ENCODE measurements at places on chromosomes 5 and 9.

GRCh38 chr9:113990570-113990907, 87.6 kb downstream of the AMBP start:
- no peak for DNase-seq

DNA sequence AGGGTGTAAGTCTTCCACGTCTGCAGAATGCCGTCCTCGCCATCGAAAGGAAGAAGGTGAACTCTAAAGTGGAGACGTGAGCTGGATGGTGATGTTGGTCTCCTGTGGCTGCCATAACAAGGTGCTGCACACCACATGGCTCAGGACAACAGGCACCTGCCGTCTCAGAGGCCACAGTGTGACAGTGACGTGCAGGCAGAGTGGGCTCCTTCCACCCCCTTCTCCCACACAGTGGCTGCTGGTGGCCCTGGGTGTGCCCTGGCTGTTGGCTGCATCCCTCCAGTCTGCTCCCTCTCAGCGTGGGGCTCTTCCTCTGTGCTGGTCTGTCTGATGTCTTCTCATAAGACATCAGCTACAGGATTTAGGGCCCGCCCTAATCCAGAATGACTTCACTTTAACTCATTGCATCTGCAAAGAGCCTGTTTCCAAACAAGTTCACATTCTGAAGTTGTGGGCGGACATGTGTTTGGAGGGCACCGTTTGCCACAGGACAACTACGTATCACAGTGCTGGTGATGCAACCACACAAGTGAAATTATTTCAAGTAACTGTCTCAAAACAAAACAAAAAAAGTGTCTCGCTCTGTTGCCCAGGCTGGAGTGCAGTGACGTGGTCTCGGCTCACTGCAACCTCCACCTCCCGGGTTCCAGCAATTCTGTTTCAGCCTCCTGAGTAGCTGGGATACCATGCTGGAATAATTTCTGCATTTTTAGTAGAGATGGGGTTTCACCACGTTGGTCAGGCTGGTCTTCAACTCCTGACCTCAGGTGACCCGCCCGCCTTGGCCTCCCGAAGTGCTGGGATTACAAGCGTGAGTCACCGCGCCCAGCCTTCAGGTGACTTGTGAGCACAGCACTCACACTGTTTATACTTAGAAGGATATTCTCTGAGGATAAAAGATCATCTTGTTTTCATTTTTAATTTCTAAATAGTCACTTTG, 31.2 kb upstream of the CLPTM1L start:
- DNase-seq, result no peak

DNA sequence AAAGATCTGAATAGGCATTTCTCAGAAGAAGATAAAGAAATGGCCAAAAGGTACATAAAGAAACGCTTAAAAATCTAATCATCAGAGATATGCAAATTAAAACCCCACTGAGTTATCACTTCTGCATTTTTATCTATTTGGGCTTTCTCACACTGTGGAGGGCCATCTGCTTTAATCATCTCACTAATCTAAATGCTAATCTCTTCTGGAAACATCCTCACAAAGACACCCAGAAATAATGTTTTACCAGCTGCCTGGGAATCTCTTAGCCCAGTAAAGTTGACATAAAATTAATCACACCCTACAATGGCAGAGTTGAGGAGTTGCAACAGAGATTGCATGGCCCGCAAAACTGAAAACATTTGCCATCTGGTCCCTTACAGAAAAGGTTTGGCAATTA, 407.9 kb upstream of the CYLC2 start:
- no peak for DNase-seq

DNA sequence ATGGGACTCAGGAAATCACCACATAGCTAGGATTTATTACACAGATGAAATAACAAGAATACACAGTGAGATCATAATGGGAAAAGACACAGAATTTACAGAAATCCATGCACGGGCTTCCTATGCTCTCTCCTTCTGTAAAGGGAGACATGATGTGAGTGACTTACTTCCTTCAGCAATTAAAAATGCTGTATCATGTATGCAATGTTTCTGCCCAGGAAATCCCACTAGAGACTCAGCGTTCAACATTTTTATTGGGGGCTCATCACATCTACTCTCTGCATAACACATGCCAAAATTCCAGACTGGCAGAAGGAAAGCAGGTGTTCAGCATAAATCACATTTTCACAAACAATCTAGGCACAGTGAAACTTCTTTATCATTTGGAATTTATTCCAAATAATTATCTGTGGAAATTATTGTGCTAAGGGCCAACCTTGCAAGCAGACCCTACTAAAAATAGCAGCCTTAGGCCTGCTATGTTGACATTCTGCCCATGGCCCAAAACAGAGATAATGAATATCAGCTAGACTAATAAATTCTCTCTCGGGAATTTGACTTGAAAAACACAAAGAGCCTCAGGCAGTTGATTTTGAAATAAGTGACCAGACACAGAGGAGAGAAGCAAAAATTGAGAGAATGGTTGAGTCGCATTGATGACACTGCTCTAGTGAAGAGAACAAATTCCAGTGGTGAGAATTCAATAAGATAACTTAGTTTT, 31.4 kb upstream of the SELENOP start:
- DNase-seq, result no peak

- DNase-seq, result no peak
Measured at GRCh38 chr9:38699337-38699736, 20.6 kb downstream of the FAM240B start.

GRCh38 chr9:107809871-107810460, 320.4 kb upstream of the KLF4 start:
- DNase-seq, result no peak

GRCh38 chr9:100761276-100761802, 183.5 kb downstream of the CAVIN4 start:
- DNase-seq, result no peak

DNA sequence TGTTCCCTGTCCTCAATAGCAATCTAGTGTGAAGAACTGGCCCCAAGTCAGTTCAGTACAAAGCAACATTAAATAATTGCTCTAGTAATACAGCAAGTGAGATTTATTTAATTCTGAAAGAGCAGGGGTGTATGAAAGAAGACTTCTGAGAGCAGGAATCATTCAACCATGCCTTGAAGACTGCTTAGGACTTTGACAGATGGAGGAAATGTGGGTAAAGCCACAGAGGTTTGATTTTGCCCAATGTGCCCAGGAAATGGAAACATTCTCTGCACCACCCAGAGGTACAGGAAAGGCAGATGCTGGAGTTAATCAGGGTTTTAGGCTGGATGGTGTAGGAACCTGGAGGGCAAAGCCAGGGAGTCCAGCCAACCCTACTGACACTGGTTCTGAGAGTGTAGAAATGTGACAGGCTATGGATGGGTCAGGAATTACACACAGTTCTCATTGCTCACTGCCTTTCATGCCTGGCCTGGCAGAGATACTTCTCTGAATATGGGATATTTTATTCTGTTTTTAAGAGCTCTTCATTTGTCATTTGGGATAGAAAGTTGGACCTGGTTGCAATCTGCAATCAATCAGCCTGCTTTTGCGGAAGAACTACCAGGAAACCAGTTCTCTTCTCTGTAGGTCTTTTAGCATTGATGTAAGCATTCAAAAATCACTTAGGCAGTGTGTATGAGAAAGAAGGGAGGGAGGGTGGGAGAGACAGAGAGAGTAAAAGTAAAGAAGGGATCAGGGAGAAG, 88.3 kb downstream of the BRINP1 start:
- no peak for DNase-seq

GRCh38 chr5:31516802-31517201, 15.1 kb downstream of the DROSHA start:
- no peak for DNase-seq

DNA sequence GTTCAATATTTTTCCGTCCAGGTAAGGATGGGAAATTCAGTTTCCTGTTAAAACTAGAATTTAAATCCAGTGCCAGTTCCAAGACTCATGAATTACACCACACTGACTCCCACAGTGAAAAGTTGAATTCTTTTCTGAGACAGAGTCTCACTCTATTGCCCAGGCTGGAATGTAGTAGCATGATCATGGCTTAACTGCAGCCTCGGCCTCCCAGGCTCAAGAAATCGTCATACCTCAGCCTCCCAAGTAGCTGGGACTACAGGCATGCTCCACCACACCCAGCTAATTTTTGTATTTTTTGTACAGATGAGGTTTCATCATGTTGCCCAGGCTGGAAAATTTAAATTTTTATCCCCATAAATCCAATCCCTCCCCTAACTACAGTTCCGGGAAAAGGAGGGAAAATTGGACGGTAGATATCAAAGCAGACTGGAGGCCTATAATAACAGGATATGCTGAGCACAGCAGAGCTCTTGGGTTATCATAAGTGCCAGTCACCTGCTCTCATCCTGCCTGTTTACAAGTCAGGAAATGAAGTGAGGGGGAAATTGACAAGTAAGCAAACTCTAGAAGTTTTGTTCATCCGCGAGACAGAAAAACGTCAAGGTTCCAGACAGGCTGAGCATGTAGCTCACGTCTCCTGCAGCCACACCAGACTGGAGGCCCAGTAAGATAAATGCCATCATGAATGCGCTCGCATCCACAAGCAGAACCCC, 105.7 kb downstream of the UGCG start:
- no peak for DNase-seq

GRCh38 chr5:10876006-10876744, 115.1 kb upstream of the DAP start:
- no peak for DNase-seq

- DNase-seq, result peak; percentile 3
Measured at GRCh38 chr5:134406390-134406789, 5.3 kb downstream of the CDKN2AIPNL start.

DNA sequence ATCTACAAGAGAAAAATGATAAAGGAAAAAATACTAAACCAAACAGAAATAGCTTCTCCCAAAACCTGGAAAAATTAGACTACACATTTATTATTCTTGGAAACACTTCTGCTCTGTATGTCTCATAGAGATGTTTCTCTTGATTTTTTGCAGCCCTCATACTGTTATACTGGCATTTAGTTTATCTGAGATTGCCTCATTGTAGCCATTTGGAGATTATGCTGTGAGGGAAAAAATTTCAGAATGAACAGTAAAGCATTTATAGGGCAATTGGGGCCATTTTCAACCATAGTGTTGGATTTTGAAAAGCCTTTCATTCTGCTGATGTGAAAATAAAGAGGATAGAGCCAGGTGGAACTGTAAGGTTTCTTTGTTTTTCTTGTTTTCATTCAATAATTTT, 441.8 kb upstream of the RIOK2 start:
- DNase-seq, result no peak

DNA sequence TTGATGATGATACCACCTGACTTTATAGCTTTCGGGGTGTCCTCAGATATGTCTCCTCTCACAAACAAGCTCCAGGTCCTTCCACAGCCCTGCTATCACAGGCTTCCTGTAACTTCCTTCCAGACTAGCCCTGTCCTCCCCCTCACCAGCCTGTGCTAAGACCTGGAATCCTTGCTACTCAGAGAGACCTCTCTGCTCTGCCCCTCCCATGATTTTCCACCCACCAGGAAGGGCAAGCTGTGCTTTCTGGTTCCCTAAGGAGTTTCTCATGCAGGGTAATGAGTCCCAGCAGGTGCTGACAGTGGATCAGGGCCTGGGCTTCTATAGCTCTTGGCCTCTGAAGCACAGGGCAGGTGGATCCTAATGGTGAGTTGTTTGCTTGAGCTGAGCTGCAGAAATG, 86.9 kb downstream of the AOPEP start:
- DNase-seq, result no peak

DNA sequence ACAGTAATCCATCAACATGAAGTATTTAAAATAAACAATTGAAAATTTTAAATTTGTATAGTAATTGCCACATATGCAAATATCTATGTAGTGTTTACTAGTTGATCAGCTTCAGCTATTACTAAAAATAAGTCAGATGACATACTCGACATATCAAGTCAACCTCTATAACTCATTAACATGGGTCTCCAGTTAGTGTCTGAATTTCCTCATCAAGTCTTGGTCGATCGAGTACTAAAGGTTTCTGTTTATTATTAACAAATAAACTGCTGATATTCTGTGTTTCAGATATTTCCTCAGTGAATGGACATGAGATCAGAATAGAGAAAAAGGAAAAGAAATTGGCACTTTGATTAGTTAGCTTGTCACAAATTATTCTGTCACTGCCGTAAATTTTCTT, 266.5 kb upstream of the ITGA1 start:
- DNase-seq, result no peak

DNA sequence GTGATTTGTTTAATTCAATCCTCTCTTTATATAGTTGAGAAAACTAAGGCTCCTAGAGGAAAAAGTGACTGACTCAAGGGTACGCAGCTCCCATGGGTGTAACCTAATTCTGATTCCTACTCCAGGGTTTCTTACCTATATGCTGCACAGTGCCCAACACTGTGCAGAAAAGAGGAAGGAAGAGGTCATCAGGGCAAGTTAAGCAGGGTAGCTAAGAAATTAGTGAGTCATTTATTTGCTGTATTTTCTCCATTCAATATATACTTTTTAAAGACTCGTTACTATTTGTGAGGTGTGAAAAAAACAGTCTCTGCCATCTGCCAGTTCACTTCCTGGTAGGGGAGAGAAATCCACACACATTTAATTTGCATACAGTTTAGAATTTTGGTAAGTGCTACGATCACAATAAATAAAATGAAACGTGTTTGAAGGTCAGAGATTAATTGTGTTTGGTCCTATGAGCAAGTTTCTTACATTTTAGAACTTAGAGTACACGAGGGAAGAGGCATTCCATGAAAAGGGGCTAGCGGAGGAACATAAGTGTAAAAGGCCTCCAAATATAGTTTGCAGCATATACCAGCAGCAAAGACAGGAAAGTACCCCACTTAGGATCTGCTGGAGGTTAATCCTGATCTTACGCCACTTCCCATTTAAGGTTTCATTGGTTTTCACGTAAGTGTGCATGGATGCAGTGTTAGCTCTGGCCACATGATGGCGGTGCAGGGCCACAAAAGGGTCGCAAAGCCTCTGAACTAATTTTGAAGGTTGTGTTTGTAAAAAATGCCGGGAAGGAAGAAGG, 59.9 kb upstream of the TLR4 start:
- DNase-seq, result peak; percentile 22

DNA sequence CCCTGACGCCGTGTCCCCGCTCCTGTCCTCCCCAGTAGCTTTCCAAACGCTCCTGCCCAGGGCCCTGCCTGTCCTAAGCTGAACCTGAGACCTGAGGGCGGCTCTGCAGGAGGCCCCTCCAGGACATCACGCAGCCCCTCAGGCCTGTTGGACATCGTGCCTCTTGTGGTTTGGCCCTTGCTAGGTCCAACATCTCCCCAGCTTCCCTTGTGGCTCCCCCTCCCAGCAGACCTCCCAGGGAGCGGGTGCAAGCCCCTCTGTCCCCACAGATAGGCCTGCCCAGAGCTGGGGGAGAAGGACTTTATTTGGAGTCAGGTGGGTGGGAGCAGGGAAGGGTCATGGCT, 4.1 kb downstream of the OBP2B start:
- no peak for DNase-seq

- DNase-seq, result no peak
Measured at GRCh38 chr9:126207256-126207655, 119.4 kb upstream of the MVB12B start.

- no peak for DNase-seq
Measured at GRCh38 chr5:2283481-2284045, 400.8 kb upstream of the IRX4 start.

DNA sequence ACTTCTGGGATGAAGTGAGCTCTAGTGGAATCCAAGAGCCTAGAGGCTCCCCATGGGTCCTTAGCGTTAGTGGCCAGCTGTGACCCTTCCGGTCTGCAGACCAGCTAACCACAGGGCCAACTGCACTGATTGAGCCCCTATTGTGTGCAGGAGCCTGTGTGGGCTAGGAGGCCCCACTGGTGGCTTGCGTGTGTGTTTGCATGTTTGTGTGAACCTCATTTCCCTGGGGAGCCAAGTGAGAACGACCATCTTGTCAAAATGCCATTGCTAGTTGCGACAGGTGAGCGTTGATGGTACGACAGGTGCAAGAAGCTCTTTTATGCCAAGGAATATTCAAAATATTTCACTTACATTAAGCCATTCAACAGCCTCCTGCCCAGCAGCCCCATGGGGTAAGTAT, 44.1 kb upstream of the ANKRD33B start:
- no peak for DNase-seq
